ENCODE measurements at places on chromosomes 3 and 15.

- DNase-seq, result no peak
Measured at GRCh38 chr15:70272565-70273355, 175.0 kb upstream of the TLE3 start.

DNA sequence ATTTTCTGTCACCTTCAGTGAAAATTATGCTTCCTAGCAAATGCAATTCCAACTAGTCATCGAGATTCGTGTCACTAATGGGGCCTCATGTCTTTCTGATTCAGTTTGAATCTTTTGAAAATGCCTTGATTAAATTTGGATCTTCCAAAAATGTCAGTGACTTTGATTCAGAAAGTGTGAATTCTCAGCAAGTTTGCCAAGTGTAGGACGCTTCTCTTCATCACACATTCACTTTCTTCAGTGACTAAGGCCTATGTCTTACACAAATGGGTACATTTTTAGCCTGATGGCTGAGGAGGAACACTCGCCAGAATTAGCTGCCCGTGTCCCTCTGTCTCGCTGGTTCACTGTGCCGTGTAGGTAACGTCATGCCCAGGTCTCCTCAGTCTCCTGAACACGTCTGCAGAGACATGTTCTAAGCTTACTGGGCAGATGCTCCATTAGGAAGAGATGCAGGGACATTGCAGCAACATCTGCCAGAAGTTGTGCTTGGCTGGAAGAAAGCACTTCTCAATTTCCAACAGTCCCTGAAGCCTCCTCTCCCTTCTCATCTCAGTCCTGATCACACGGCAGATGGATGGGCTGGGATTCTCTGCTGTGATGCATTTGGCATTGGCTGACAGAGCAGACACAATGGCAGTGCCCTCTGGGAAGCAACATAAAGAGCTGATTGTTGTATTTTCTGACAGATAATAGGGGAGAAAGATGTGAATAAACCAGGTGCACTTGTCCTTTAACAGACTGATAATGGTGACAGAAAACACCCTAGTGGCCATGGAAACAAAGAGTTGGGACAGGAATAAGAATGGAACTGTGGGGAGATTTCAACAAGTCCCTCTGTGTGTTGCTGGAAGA is 29.1 kb upstream of the LYZL4 start:
- no peak for DNase-seq

GRCh38 chr3:170149016-170149415 is 32.5 kb downstream of the PHC3 start:
- no peak for DNase-seq

DNA sequence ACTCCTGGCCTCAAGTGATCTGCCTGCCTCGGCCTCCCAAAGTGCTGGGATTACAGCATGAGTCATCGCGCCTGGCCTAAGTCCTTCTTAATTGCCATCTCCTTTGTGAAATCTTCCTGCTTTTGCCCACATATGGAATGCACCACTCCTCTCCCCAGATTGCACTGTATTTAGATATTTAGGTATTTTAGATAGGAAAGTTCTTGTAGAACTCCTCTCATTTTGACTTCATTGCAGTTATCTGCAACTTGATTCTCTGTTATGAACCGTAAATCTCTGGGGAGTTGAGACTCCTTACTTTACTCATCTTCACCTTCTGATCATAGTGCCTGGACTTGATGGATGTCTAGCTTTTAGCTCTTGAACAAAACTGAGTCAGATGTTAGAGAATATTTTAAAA is 150.7 kb downstream of the AKAP13 start:
- no peak for DNase-seq

- DNase-seq, result no peak
Measured at GRCh38 chr3:186772701-186773417, 10.5 kb upstream of the EIF4A2 start.

- no peak for DNase-seq
Measured at GRCh38 chr3:79661896-79662295, 105.9 kb downstream of the ROBO1 start.

- DNase-seq, result no peak
Measured at GRCh38 chr3:145650170-145650569, 510.8 kb downstream of the PLOD2 start.

GRCh38 chr3:30302027-30302426 is 304.4 kb upstream of the TGFBR2 start:
- DNase-seq, result no peak

DNA sequence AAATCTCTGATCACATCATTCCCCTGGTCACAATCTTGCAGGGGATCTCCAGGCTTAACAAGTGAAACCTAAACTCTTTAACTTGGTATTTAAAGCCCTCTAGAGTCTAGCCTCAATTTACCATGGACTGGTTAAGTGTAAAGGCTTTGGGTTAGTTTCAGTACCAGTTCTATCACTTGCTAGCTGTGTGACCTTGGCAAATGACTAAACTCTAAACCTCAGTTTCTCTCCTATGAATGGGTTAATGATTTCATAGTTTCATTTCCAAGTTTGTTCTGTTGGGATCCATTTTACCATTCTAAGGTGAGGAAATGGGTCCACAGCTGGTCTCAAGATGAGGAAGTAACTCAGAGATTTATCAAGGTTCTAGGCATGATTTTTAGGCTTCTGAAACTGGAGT is 38.8 kb upstream of the TIMP4 start:
- DNase-seq, result no peak

DNA sequence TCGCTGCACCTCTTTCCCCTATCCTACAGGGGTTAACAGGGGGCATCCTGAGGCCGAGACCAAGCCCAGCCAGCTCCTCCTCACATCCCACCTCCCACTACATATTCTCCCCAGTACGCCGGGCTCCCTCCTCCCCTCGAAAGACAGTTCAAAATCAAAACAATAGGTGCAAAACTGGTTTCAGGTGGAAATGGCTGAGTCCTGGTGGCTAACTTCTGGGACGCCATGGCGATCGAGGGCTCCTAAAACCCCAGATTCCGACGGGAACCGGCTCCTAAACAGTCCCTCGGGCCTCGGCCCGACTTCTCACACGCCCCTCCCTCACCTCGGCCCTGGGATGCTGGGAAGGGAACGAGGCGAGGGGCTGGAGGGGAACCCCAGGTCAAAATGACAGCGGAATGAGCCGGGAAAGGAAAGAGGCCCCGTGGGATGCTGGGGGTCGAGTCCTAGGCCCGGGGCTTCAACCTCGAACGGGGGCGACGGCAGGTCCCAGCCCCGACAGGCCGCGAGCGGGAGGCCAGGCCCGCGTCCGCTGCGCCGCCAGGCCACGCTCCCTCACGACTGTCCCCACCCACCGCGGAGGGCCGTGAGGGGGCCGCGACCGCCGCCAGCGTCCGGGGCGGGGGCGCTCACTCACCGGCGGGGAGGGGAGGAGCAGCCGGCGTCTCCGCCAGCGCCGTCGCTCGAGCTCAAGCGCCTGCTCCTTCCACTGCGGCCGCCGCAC is 492 bp downstream of the TMCC1 start:
- DNase-seq, result no peak

DNA sequence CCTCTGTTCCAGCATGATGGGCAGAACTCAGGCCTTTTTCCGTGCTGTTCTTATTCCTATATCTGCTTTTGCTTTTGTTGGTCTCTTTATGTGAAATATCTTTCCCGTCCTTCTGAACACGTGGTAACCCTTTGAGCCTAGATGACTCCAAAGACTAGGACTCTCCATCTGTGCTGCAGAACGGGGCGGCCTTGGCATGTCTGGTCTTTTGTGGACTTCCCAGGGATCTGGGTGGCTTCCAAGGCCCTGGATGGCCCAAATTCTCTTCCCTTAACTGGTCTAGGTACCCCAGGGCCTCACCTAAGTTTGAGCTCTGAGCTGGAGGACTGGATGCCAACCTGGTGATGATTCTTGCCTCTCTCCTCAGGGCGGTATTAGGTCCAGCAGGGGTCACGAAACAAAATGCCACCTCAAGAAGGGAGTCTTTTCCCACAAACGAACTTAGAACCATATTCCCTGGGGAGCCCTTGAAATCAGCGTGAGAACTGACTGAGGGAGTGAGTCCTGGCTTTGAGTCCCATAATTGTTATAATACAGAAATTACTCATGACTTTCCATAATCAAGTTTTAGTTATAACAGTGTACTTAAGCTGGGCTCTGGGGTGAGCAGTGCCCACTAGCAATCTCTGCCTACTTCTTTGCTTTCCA is 13.8 kb downstream of the TLNRD1 start:
- DNase-seq, result no peak

- no peak for DNase-seq
Measured at GRCh38 chr3:122025296-122025695, 3.2 kb upstream of the ILDR1 start.

DNA sequence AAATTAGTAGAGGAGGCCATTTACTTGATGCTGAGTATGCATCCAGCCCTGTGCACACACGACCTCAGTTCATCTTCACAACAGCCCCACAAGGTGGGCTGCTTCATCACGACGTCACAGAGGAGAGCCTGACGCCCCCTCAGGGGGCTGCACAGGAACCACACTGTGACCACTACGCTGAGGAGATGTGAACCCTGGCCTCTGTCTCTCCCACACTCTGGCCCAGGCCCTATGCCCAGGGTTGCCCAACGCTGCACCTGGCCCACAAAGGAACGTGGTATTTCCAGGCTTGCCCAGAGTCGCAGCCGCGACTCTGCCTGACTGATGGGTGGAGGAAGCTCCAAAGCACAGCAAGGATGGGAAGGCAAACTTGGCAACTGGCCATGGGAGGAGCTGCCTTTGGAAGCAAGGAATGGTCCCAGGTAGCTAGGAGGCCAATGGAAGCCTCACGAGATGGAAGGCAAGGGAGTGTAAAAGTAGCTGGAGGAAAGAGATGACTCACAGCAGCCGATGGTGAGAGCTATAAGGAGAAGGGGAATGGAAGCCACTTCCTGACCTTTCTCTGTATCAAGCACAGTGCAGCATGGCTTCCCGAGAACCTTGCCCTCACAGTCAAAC is 226.0 kb downstream of the KLF13 start:
- no peak for DNase-seq

DNA sequence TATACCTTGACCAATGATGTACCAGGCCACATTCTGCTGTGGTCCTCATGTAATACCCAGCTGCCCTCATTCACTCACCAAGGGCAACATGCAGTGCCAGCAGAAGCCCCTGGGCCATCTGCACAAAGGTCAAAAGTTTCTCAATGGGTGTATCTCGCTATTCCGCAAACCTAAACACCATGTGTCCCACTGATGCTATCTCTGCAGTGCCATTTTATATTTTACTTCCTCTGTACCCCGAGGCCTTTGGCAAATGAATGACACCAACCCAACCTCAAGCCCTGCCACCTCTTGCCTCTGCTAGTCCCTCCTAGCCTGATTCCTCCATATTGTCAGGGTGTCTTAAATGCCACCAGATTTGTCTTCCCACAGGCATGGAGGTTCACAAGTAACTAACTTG is 59.2 kb downstream of the AAGAB start:
- no peak for DNase-seq

- DNase-seq, result no peak
Measured at GRCh38 chr15:34942363-34942762, 27.2 kb downstream of the AQR start.

DNA sequence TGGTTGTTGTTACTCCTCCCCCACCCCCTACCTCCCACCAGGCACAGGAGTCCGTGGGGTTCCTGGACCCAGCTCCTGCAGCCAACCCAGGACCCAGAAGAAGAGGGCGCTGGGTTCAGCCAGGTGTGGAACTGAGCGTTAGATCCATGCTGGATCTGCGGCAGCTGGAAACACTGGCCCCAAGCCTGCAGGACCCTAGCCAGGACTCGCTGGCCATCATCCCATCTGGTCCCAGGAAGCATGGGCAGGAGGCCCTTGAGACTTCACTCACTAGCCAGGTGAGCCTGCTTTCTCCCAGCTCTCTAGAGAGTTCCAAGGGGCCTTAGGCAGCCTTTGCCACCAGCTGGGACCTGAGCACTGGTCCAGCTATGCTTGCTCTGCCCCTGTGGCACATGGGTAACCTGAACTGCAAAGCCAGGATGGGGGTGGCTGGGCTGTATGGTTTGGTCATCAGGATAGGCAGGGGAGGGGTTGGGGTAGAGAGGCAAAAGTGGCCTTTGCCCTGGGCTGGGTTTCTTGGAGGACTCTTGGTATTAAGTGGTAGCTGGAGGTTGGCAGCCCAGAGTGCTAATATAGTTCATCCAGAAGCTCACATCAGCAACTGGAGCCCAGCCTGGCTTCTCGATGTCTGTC is 7.0 kb upstream of the JMJD7 start:
- no peak for DNase-seq

DNA sequence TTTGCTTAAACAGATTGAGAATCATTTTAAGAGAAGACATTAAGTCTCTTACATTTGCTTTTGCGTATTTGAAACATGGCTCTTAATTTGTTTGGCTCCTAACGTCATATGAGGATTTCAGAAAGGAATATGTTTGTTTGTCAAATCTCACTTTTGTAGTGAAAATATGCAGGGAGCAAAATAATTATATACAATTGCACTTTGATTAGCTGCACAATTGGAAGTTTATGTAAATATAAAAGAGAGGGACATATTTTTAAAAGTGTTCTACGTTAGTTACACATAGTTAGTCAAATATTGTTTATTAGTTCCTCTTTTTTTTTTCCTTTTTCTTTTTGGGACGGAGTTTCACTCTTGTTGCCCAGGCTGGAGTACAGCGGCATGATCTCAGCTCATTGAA is 42.7 kb upstream of the GOLIM4 start:
- no peak for DNase-seq

GRCh38 chr3:67459796-67460195 is 194.6 kb downstream of the SUCLG2 start:
- no peak for DNase-seq

DNA sequence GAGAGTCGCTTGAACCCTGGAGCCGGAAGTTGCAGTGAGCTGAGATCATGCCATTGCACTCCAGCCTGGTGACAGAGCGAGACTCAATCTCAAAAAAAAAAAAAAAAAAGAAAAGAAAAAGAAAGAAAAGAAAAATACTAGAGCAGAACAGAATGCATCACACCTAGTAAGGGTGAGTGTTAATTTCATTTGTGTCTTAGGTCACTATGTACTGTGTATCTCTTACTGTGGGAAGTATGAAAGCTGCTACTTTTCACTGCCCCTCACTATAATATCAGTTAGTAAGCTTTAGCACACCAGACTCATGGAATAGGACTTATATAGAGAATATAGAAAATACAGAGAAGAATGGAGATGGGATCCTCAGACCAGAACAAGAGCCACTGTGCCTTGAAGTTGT is 45.9 kb upstream of the RASA2 start:
- DNase-seq, result no peak

DNA sequence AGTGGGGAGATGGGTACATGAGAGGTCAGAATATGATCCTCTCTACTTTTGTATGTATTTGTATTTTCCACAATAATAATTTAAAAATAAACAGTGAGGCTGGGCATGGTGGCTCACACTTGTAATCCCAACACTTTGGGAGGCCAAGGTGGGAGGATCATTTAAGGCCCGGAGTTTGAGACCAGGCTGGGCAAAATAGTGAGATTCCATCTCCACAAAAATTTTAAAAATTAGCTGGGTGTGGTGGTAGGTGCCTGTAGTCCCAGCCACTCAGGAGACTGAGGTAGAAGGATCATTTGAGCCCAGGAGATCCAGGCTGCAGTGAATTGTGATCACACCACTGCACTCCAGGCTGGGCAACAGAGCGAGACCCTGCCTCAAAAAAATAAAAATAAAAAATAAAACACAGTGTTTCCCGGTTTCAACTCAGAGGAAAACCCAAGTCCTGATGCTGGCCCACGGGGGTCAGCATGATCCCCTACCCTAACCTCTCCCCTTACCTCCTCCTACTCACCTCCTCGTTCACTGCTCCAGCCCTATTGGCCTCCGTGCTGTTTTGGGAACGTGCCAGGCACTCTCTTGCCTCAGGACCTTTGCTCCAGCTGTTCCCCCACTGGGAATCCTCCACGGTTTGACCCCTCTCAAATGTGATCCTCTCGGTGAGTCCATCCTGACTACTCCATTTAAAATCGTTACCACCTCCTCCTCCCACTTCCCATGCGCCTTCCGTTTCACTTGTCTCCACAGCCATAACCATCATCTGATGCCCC is 2.9 kb upstream of the KLHL40 start:
- no peak for DNase-seq
